ENCODE measurements at places on chromosomes 6 and 20.

DNA sequence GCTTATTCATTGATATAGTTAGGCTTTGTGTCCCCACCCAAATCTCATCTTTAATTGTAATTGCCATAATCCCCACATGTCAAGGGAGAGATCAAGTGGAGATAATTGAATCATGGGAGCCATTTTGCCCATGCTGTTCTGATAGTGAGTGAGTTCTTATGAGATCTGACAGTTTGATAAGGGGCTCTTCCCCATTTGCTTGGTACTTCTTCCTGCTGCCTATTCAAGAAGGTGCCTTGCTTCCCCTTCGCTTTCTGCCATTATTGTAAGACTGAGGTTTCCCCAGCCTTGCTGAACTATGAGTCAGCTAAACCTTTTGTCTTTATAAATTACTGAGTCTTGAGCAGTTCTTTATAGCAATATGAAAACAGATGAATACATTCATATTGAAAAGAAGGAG, 45.6 kb downstream of the CENPW start:
- DNase-seq = no peak

DNA sequence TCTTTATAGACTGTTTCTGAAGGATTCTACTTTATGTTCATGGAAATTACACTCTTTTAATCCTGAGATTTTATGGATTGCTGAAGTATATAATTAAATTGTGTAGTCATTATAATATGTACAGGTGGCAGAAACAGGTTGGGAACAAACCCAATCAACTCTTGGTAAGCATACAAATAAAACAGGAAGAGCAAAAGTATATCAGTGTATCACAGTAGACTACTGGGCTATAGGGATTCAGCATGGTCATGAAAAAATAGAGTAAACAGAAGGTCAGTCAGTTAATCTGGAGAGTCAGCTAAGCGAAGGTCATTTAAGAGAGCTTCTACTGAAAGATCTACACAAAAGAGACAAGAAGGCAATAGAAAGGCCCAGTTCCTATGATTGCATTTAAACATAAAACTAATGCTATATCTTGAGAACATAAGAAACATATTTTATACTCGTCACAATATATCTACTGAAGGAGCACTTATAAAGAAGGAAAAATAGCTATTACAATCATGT, 178.9 kb upstream of the ECI2 start:
- no peak for DNase-seq

DNA sequence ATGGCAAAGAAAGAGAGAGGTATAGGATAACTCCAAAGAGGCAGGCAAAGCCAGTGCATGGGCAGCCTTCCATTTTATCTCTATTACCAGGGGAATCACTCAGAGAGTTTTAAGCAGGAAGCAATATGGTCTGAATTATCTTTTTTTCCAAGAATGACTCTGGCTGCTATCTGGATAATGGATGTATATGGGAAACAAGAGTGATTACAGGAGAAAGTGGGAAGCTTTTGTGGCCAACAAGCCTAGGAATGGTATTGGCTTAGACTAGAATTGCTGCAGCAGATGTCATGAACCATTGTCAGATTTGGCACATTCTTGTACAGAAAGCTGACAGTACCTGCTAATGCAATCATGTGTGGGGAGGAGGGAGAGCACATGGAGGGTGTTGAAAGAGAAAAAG, 73.0 kb upstream of the BTBD3 start:
- no peak for DNase-seq

DNA sequence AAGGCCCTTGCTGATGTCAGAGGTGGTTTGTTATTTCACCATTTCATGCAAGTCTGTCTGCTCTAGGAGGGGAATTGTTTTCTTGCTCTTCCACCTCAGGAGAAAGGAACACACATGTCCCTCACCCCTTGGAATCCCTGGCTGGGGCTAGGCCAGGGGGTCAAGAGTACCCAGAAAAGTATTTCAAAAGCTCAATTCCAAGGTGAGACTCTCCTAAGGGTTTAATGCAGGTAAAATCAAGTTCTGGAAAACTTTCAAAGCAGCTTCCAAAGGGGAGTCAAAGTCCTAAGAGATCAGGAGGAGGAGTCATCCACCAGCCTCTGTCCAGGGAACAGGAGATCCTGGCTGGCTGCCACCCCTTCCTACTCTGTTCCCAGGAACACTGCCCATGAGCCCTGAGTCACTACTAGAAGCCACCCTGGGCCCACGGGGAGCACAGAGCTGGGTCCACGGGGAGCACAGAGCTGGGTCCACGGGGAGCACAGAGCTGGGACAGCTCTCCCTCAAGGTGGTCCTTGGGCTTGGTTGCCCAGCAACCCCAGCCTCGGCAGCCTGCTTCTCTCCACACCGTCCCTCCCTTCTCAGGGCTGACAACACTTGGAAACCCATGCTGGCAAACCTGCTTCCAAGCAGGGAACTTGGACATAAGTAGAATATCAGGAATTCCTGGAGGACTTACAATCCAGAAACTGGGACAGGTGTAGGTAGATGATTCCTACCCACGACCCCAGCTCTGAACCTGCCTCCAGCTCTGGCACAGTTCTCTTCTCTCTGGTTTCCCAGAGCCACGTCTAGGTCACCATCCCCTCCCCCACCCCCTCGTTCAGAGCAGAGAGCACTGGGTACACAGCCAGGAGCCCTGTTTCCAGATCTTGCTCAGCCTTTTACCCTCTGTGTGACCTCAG, 35.3 kb upstream of the CDKN1A start:
- DNase-seq = no peak

- DNase-seq = no peak
Observed at GRCh38 chr6:82862543-82862942, 203.1 kb downstream of the UBE3D start.

DNA sequence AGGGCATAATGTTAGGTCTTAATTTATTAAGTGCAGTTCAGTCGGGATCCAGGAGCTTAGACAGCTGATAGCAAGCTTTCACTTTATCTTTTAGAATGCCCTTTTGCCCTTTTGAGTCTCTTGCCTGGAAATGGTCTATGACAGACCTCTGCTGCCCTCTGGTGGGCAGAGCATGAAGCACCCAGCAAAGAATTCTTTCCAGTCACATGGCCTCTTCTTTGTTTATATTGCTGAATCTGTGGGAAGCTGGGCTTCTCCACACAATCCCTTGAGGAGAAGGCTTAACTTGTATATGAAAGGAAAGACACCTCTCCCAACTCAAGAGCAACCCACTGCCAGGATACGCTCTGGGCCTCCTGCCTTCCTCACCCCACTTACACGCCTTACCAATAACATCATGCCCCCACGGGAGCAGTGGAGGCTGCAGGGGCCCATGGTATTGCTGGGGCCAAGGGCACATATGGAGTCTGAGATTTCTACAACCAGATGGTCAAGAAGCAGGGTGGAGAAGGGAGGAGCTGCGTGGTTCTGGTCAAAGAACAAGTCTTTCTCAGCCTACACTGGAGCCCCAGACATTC, 20.4 kb downstream of the WFDC3 start:
- DNase-seq = peak; percentile 74

Data from effector CD4-positive, alpha-beta T cell (primary cell).